ENCODE measurements at places on chromosomes 4 and X. TPM values are rescaled to one million over a fixed set of nuclear protein-coding genes. Genes with fewer than 3 reads are reported as not detected.

GRCh38 chr4:78379991-78380729, 171.4 kb upstream of the ANXA3 start:
- no peak for DNase-seq

GRCh38 chr4:96766359-96766758, 926.5 kb downstream of the PDHA2 start:
- DNase-seq = no peak

DNA sequence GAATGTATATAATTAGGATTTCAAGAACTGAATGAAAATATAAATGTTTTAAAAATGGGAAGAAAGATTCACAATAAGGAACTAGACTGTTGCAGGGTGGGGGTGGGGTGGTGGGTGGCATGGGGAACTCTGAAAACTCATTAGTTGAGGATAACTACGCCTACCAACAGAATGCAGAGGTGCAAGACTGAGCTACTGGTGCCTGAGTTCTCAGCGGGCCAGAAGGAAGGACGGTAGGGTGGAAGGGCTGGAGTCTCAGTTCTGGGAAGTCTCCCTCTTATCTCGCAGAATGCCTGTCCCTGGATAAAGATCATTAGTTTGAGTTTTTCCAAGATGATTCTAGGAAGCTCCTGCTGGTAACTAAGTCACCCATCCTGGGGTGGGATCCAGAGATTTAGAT, 1.3 kb upstream of the SOD3 start:
- no peak for DNase-seq

- DNase-seq = no peak
Observed at GRCh38 chr4:106647451-106647850, 278.9 kb upstream of the GIMD1 start.

The LRCH2 gene
- 1.4 TPM for total RNA-seq

- DNase-seq = no peak
Observed at GRCh38 chr4:181077341-181077740, 1165.9 kb upstream of the TENM3 start.

The EVC gene
- total RNA-seq = 6.7 TPM

The INTU gene
- 4.1 TPM for total RNA-seq

- peak; percentile 69 for DNase-seq
Observed at GRCh38 chr4:48698029-48698971, 81.8 kb downstream of the FRYL start.

DNA sequence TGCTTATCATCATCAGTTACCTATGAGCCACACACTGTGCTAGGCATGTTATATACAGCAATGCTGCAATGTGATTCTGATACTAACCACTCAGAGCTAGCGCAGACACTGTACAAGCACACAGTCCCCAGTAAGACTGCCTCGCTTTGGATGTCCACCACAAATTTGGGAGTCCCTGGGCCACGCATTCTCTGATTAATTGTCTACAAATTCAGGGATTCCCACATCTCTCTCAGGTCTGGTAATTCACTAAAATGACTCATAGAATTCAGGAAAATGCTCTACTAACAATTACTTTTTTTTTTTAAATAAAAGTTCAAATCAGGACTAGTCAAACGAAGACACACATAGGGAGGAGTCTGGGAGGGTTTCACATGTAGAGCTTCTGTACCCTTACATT, 652.1 kb upstream of the AADAT start:
- DNase-seq = no peak

The ZAR1 gene
- total RNA-seq = not detected

The CITED1 gene
- total RNA-seq = not detected

The CT47B1 gene
- not detected for total RNA-seq

- DNase-seq = no peak
Observed at GRCh38 chr4:137253949-137254348, 278.3 kb downstream of the PCDH18 start.

GRCh38 chr4:86141161-86141560, 218.7 kb downstream of the MAPK10 start:
- DNase-seq = no peak

DNA sequence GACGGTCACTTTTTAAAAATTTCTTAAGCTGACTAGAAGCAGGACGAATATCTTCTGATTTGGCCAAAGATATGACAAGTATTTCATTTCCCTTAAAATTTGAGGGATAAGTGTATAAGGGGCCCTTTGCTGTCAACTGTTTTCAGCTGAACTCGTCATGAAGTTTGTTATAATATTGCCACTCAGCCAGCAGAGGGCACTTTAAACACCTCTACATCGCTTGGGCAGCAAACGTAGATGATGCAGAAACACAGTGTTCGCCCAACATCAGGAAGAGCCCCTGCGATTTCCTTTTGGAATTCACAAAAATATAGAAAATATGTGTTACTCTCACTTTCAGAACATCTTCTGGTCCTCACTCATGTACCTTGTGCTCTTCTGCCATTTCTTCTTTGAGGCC, 435.7 kb upstream of the FMR1 start:
- DNase-seq = no peak

GRCh38 chr4:132593717-132594400, 555.2 kb upstream of the PCDH10 start:
- no peak for DNase-seq

GRCh38 chr4:16626945-16627344, 271.5 kb downstream of the LDB2 start:
- no peak for DNase-seq

DNA sequence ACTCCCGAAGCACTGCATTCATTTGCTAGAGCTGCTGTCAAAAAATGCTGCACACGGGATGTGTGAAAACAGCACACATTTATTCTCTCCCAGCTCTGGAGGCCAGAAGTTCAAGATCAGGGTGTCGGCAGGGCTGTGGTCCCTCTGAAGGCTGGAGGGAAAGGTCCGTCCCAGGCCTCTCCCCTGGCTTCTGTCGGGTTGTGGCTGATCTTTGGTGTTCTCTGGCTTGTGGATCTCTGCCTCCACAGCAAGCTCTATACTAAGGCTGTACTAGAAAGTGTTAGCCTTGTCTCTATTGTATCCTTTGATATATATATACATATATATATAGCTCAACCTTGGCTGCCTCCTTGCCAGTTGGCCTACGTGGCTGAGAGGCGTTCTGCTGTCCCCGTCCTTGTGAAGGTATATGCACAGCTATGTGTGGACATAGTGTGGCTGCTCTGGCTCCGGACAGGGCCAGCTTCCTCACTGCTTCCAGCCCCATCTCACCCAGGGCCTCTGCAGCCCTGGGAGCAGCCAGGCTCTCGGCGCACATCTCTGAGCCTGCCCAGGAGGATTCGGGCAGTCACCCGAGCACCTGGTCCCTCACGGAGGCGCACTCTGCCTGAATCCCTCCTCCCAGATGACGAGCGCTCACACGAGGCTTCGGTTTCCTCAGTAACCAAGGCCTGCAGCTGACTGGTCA, 15.0 kb upstream of the DUSP9 start:
- no peak for DNase-seq

The SOX3 gene
- total RNA-seq = not detected

- DNase-seq = no peak
Observed at GRCh38 chr4:11451716-11452115, 23.0 kb upstream of the HS3ST1 start.

DNA sequence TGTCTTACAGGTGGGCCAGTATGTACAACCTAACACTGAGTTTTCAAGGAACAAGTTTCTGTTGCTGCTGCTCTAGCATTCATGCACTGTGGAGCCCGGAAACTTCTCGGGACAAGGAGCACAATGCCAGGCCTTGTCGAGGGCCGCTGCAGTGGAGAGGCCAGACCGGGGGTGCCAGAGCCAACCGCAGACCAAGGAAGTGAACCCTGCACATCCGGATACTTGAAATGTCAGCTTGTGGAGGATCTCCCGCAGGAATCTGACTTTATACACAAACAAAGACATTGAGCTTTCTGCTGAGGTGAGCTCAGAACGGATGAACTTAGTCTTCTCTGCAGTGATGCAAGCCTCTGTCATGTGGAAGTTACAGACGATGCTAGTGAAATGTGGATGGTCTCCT, 99.5 kb downstream of the ZNF827 start:
- no peak for DNase-seq

The SSX3 gene
- total RNA-seq = not detected

- DNase-seq = no peak
Observed at GRCh38 chr4:70442474-70442873, 29.5 kb upstream of the MUC7 start.

DNA sequence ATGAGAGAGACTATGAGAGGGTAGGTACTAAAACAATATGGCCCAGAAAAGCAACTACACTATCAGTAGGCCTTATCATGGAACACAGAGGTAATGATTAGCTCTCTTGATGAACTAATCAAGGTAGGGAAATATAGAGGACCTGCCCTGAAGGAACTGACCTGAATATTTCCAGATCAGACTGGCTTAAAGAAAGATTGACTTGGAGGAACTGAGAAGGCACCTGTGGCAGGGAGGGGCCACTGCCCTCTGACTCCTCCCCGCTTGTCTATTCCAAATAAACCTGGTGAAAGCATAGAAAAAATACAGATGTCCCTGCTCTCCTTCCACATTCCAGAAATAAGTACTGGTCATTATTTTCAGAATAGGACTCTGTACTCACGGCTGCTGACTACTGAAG, 5.5 kb downstream of the RPS6KA6 start:
- DNase-seq = no peak

The FAM236B gene
- not detected for total RNA-seq

GRCh38 chr4:30838331-30838730, 118.2 kb downstream of the PCDH7 start:
- DNase-seq = no peak

- DNase-seq = no peak
Observed at GRCh38 chrX:153782313-153782712, 1.5 kb downstream of the SRPK3 start.

The KIAA1210 gene
- not detected for total RNA-seq

The GPC4 gene
- 9.9 TPM for total RNA-seq

DNA sequence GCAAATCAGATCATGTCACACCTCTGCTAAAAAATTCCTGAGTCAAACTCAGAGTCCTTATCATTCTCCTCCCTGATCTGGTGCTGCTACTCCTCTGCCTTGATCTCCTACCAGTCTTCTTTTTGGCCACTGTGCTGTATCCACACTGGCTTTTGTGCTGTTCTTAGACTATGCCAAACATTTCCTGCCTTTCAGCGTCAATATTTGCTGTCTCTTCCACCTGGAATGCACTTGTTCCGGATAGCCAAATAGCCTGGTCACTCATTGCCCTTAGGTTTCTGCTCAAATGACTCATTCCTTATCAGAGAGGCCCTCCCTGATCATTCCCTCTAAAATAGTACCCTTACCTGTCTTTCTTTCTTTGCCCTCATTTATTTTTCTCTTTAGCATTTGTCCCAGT, 24.4 kb upstream of the RP2 start:
- DNase-seq = no peak

The PRRG1 gene
- 15.9 TPM for total RNA-seq

GRCh38 chr4:1759818-1760223, 33.3 kb upstream of the FGFR3 start:
- DNase-seq = no peak

The SLC49A3 gene
- total RNA-seq = 17.3 TPM

GRCh38 chr4:73740353-73740778, at the start of gene CXCL8:
TSS of gene CXCL8 (plus strand) at chr4:73740569. CDS start at chr4:73740659, 90 bp downstream.
- DNase-seq = peak; percentile 70

The GAR1 gene
- 7.5 TPM for total RNA-seq

DNA sequence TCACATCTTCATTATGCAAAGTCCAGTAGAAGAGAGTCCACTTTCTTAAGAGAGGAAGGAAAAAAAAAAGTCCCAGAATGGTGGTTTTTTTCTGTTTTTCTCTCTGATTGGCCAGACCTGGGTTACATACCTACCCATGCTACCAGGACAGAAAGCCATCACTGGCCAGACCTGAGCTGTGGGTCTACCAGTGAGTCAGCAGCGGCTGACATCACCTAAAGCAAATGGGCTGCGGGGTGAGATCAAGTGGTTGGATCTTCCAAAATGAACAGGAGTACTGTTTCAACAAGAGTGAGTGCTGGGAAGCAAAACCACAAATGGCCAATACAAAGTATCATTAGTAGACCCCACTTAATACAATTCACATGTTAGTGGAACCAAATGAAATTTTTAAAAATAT, 1.6 kb upstream of the NDST3 start:
- DNase-seq = peak; percentile 41

DNA sequence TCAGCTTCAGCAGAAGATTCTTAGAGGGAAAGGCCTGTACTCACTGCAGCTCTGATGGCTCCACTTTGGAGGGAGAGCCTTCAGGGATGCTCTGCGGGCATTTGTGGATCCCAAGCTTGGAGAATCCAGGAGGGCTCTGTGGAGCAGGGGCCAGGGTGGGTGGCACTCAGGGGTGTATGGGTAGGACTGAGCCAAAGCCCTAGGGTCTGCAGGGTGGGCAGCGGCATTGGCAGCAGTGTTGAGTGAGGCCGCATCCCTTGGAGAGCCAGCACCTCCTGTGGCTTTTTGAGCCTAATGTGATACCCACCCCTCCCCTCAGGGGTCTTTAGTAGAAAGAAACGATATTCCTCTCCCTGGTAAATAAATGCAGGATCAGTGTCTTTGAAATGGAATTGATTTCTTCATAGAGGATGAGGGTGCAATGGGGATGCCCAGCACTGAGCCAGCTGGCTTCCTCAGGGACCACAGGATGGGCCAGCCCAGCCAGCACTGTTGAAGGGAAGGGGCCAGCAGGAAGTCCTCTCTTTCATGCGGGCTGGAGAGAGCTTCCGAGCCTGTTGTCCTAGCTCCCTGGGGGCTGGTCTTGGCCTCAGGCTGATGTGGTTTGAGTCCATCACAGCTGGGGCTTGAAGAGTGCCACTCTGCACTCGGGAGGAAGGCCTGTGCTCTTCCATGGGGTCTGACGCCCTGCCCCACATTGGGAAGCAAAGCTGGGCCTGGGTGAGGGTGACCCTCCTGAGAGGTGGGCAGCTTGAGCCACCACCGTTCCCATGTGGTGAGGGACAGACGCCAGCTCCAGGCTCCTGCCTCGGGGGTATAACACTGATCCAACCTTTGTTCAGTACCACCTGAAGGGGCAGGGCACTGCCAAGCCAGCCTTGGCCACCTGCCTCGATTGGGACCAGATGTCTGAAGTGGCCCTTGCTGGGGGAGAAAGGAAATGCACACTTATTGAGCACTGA, 49.5 kb downstream of the PSAPL1 start:
- DNase-seq = peak; percentile 17

DNA sequence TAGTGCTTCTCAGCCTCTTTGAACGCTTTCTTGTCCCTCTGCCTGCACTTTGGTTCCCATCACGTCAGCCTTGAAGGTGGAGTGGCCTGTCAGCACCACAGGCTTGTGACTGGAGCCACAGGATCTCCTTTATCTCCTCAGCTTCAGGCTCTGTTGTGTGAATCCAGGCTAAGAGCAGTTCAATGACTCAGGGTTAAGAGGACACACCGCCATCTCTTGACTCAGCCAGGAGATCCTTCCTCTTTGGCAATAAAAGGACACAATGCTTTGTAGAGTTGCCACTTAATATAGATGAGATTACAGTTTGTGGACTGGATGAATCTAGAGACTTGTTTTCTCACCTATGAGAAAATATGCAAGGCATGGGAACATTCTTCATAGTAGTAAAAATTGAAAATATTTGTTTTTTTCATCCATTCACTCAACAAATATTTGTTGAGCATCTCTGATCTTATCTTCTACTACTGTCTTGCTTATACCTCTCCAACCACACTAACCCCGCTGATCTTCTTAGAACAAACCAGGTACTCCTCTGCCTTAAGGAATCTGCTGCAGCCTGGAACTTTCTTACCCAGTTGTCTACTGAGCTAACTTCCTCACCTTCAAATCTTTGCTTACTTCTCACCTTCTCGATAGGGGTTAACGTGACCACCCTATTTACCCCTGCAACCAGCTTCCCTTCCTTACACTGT, 62.3 kb downstream of the UCHL1 start:
- no peak for DNase-seq
